T-helper 17 cell (primary cell): ENCODE measurements at places on chromosomes 12 and 14. TPM values are rescaled to one million over a fixed set of nuclear protein-coding genes. Genes with fewer than 3 reads are reported as not detected.

DNA sequence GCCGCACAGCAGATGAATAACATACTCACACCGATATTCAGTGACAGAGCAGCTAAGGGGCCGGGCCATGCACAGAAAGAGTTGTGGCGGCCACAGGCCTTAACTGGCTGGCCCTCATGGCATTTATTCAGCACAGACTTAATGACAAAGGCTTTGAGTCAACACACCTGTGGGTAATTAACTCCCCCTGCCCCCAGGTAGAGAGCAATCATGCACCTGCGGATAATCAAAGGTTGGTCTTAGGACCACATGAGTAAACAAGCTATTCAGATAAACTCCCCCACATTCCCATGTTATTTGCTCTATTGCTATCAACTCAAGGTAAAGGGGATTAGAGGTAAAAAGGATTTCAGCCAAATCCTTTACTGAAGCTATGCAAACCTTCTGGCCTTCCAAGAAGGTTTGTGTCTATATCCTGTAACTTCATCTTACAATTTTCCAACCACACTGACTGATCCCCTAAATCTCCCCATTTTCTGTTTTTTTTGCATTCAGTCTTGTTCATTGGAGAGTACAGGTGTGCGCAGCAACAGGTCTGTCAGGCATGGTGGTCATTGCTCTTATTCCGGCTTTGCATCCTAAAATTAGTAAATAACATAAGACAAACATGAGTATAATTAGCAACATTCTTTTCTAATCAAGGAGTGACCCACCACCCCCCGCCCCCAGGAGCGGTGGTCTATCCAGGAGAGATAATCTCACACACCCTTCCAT is 16.9 kb upstream of the BLTP3B start:
- no peak for DNase-seq

DNA sequence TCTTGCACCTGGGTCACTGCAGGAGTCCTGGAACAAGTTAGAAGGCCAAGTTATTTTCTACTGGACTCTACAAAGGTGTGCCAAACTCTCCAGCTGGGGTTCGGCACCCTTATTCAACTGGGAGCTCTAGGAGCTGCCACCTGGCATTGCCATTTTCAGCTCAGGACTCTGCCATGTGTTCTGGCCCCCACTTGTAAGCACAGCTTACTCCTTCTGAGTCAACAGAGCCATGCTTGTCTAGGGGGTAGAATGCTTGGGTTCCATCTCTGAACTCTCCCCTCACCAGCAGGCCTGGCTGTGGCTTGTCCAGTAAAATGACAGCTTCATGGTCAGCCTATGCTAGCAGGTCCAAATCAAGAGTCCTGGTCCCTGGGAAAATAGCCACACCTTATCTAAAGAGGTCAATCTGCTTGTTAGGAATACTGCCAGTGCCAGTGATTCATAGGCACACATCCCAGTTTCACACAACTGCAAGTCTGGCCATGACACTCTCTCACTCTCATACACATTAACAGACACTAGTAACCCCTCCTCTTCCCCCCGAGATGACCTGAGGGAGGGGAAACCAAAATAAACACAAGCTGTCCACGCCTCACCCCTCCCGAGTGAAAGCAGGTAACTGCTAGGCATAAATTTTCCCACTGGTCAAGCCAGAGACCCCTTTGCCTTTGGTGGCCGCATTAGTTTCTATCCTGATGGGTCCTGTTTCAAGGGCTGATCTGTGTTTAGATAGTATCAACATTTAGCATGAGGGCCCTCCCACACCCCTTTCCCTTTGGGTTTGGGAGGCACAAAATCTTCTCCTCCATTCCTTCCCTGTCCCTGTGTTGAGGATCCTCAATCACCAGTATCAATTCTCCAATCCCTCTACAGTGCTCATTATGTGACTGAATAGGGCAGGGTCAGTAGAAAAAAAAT is 182.3 kb upstream of the GZMB start:
- DNase-seq, result no peak

GRCh38 chr12:132588821-132589669 is 21.3 kb downstream of the LRCOL1 start:
- no peak for DNase-seq

- DNase-seq, result no peak
Measured at GRCh38 chr14:91021991-91022621, 38.3 kb downstream of the RPS6KA5 start.

GRCh38 chr14:62093736-62094135 is 331.5 kb downstream of the SNAPC1 start:
- no peak for DNase-seq

GRCh38 chr14:96030108-96030760 is 8.9 kb upstream of the C14orf132 start:
- no peak for DNase-seq

DNA sequence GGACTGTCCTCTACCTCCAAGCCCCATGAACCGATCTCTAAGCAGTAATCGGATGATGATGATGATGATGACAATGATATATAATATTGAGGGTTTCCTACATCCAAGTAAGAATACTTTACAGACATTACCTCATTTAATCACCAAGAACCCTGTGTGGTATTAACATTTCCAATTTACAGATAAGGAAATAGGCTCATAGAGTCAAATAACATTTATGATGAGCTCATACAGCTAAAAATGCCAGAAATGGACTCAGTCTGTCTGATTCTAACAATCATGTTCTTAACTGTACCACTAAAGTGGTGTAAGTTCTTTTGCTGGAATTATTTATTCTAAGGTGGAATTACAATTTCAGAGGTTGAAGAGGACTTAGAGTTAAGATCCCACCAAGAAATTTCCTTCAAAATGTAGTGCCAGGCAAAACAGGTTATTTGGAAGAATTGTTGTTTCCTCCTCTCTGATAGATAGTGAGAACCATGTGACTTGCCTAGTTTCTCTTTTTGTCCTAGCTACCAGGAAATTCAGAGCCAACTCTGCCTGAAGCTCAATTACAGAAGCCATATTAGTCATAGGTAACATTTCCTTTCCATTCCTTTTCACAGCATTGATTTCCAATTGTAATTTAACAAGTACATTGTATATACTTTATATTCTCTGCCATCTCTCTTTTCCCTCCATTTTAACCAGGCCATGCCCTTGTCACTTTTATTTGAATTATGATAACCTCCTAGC is 23.8 kb upstream of the CCDC175 start:
- no peak for DNase-seq

- DNase-seq, result no peak
Measured at GRCh38 chr14:55416866-55417265, 5.2 kb upstream of the ATG14 start.

DNA sequence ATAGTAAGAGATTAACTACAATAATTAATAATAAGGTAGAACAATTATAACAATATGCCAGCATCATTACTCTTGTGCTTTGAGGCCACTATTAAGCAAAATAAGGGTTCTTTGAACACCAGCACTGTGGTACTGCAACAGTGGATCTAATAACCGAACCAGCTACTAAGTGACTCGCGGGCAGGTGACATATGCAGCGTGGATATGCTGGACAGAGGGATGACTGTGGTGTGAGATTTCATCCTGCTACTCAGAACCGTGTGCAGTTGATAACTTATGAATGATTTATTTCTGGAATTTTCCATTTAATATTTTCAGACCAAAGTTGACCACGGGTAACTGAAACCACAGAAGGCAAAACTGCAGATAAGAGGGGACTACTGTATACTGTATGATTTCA is 34.4 kb downstream of the BMAL2 start:
- no peak for DNase-seq

DNA sequence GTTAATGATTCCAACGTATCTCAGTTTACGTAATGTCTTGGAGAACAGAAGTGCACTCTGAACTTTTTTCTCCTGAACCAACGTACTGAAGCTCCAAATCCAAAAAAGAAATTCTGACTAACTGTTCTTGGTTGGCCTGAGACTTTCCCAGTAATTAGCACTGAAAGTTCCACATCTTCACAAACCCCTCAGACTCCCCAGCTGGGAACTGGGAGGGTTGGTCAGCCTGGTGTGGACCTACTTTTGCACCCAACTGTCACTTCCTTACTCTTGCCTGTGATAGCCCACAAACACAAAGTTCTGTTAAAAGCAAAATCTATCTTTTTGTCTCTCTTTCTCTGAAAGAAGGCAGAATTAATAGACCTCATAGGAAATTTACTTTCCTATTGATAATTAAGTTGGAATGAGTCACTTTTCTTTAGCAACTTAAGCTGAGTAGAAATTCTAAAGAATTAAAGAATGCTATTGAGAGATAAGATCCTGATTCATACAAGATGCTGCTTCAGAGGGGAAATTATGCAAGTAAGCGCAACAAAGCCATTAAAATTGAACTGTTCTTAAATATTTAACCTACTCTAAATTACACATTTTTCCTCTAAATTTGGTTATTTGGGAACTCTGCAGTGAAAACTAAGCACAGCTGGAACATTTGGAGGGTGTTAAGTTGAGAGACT is 155.0 kb downstream of the EPS8 start:
- DNase-seq, result no peak

DNA sequence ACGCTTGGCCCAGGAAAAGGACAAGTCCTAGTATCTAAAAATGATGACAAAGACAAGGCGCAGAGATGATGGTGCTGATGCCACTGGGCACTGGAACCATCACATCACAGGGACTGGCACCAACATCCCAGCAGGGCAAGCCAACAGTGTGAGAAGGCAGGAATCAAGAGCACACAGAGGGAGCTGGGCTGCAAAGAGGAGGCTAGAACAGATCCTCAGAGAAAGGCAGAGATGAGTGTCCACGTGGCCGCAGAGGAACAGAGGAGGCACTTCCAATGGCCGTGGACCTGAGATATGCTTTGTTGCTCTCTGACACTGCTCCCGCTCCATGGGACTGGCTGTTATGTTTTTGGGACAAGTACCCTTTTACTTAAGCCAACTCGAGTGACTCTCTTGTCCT is 17.9 kb downstream of the FOXN3 start:
- no peak for DNase-seq

DNA sequence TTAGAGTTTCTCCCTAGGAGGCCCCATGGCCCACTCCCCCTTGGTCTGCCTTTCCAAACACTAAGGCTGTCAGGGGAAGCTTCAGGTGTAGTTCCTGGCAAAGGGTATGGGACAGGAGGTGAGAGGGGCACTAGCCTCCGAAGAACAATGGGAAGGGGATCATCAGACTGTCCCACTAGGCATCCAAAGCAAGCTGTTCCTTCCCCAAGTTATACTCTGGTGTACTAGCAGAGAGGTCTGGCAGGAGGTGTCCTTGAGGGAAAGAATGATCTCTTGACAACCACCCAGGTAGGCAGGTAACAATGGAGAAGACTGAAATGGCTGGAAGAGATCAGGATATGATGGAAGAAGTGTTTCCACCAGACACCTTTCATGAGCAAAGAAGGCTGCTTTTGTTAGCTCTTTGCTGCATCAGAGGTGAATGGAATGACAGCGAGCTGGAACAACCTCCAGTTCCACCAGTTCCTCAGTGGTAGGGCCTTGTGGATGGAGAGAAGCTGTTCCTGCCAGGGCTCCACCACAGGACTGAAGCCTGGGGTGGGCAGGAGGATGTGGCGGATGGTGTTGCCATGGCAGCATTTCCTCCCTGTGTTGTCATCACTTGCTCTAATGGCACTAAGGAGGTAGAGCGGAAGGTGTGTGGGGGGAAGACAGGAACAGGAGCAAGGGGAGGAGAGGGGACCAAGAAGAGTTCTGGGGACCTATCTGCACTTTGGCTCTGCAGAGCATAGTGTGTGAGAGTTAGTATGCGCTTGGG is 2.3 kb upstream of the AGAP2 start:
- peak; percentile 61 for DNase-seq

DNA sequence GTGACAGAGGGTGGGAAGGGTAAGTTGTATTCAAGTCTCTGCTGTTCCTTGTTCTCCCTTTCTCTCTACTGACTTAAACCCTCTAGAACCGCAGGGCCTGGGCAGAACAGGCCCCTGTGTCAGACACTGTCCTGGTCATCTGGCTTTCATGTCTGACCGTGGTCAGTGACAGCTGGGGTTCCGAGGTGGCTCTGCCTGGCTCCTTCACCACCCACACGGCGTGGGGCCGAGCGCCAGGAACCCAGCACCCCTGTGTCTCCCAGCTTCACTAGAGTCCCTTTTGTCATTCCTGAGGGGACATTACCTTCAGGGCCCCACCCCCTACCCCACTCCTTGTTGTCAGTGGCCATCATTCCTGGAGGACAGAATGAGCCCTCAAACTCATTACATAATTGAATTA is 168.9 kb downstream of the ADGRD1 start:
- no peak for DNase-seq

DNA sequence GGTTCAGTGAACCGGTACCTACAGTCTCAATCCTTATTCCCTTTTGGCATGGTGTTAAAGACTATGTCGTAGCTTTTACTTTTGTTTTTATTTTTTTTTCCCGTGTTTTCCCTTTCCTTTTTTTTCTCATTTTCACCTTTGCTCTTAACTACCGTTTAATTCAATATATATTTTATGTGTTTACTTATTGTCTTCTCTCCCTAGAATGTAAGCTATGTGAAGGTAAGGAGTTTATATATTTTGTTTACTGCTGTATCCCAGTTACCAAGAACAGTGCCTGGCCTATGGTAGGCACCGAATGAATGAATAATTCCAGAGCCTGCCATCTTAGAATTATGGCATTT is 261 bp upstream of the MLH3 start:
- DNase-seq, result no peak

- DNase-seq, result peak; percentile 13
Measured at GRCh38 chr12:48183876-48184548, 568 bp downstream of the CCDC184 start.

- no peak for DNase-seq
Measured at GRCh38 chr12:63450816-63451215, 217.5 kb downstream of the DPY19L2 start.

DNA sequence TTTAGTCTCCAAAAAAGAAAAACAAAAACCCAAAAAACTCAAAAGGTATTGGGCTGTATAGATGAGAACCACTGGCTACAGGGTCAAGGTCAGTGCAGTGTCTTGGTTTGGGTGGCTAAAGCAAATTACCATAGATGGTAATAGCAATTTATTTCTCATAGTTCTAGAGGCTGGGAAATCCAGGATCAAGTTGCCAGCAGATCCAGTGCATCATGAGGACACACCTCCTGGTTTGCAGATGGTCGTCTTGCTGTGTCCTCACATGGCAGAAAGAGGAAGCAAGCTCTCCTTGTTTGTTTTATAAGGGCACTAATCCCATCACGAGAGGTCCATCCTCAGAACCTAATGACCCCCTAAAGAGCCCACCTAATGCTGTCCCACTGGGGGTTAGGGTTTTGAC is 11.2 kb downstream of the COX14 start:
- no peak for DNase-seq

TPH2 gene
- not detected for total RNA-seq

TAS2R42 gene
- not detected for total RNA-seq

CCDC196 gene
- not detected for total RNA-seq

ASB8 gene
- 39.0 TPM for total RNA-seq

OR4K2 gene
- not detected for total RNA-seq

ARMH4 gene
- total RNA-seq, result not detected

RASAL1 gene
- 0.15 TPM for total RNA-seq

FOXG1 gene
- total RNA-seq, result not detected

GYS2 gene
- 0.15 TPM for total RNA-seq
